ENCODE measurements at places on chromosomes 11 and 22.
A peak's percentile ranks its signal among the peaks of the same experiment; 100 is the strongest.

- no peak for DNase-seq
Observed at GRCh38 chr11:18752502-18752901, 26.5 kb upstream of the IGSF22 start.

GRCh38 chr11:3669128-3669527 is 2.1 kb downstream of the CHRNA10 start:
- no peak for DNase-seq

DNA sequence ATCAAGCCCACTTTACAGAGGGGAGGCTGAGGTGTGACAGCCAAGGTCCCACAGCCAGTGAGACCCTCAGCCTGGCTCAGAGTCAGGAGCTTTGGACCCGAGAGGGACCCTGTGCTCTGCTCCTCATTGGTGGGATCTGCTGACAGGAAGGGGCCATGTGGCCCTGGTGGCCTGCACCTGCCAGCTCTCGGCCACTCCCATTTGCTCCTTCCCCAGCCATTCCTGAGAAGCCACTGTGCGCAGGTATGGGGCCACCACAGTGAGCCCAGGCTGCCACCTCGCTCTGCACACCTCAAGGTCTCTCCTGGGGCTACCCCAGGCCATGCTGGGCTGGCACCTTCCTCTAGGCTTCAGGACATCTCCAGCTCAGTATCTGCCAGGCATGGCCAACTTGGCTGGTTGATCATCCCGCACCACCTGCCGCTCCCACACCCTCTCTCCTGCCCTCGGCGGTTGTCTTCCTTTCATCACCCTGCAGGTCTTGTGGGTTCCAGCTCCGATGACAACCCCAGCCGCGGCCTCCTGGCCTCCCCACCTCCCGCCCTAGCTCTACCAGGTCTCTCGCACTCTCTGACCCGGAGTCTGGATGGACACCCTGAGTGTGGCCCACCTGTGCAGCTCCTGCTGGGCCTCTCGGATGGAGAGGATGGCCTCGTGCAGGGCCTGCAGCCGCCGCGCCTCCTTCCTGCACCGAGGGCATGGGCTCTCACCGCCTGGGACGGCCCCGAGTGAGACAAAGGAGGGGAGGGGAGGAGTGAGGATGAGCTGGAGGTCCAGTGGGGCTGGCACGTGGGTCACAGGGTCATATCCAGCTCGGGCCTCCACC is 32.2 kb upstream of the CARS1 start:
- DNase-seq, result no peak

DNA sequence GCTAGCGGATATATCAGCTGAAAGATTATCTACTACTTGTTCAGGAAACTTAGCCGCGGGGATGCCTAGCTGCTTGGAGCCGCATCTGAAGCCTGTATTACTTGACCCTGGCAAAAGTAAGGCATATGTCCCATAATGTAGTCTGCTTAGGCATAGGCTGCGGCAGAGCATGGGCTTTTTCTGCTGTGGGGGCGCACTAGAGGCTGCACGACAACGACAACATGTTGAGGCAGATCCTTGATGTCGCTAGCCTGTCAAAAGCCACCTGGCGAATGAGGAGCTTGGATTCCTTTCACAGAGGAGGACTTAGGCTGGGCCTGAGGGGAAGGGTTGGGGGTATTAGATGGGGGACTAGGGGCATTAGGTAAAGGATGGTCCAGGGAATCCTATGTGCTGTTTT is 1.1 kb upstream of the OR52N2 start:
- no peak for DNase-seq

- DNase-seq, result no peak
Observed at GRCh38 chr11:44904261-44905020, 46.2 kb downstream of the TP53I11 start.

DNA sequence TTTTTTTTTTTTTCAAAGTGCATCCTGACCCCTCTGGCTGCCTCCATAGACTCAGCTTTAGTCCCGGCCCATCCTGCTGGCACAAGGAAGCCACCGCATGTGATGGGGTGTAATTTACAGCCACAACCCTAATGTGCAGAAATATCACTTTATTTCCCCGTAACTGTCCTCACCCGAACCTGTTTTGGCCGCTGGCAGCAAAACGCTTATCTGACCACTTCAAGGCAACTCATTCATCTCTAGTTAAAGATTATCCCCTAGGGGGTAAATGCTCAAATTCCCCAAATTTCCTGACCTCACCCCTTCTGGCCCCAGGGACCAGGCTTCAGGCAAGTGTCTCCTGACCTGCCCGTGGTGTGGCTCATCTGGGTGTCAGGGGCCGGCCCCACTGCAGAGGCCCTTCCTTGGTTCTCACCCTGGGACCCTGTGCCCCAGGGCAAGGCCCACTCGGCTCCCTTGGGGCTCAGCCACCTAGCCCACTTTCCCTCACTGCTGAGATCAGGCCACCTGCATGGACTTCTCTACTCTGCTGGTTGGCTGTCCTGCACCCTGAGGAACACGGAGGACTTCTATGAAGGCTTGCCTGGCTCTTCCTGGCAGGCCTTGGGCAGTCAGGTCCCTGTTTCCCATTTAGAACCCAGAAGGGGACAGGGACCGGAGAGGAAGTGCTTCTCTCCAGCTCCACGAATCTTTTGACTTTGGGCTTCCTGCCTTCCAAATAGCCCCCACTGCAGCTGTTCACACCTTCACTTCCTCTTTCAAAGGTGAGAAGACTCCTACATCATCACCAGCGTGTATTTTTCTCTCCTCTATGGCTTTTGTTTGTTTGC is 53.3 kb downstream of the WNT11 start:
- DNase-seq, result peak; percentile 14

GRCh38 chr11:102553835-102554282 is 23.3 kb upstream of the MMP7 start:
- DNase-seq, result no peak

GRCh38 chr11:23284631-23285030 is 424.4 kb upstream of the CCDC179 start:
- DNase-seq, result no peak

DNA sequence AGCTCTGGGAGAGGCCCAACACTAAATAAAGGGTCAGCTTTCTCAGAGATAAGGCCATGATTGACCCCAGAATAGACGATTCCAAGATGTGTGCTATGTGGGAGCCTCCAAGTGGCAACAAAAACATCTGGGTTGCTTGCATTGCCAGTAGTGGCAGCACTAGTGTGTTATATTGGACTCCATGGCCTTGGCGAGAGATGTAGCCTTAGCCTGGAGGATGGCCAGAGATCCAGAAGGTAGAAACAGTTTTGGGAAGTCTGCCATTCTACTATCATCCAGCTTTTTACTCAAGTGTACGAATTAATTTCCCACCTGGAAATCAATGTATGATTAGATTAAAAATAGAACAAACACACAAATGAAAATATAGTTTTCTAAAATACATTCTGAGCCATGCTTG is 3.0 kb downstream of the OR8D4 start:
- DNase-seq, result no peak

DNA sequence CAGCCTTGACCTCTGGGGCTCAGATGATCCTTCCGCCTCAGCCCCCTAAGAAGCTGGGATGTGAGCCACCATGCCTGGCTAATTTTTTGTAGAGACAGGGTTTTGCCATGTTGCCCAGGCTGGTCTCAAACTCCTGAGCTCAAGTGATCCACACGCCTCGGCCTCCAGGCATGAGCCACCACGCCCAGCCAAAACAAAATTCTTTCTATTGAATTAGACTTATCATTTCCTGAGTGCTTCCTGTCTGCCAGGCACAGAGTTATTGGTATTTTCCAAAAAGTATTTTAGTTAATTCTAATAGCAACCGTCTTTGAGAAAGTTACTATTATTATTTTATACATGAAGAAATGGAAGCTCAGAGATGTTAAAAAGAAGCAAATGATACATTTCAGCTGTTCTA is 61.4 kb upstream of the LMO2 start:
- DNase-seq, result no peak

GRCh38 chr22:32205974-32206773 is 1.3 kb upstream of the RFPL2 start:
- DNase-seq, result no peak

DNA sequence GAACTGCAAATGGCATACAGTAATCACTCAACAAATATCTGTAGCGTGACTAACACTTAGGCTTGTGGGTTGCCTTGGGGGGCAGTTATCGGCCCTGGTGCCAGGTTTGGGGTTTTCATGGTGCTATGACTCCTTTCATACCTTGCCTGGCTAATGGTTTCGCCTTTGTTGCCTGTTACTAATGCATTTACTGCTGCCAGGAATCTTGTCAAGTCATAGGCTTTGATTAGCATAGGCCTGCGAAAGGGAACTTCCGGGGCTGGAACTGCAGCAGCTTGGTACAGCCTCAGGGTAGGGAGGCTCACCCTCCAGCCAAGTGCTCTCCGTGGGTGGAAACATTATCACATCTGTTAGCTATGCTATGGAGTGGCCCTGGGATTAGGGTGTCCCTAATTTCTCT is 13.2 kb downstream of the SLC25A18 start:
- DNase-seq, result peak; percentile 33

DNA sequence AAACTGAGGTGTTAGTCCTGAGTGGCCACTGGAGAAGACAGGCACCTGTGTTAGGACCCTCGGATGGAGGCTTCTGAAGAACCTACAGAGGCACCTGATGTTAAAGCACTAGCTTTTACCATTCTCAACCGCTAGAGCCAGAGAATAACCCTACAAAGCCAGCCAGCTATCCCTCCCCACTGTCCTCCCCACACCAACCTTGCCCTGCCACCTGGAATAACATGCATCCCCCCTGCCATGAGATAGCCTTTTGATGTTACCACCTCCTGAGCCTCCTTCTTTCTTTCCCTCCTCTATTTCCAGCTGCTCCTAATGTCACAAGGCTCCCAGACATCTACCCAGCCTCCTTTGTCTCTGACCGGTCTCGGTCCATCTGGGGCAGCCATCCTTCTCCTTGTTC is 28.1 kb downstream of the COMMD9 start:
- DNase-seq, result no peak

- DNase-seq, result no peak
Observed at GRCh38 chr11:70913715-70914231, 338.6 kb downstream of the SHANK2 start.

DNA sequence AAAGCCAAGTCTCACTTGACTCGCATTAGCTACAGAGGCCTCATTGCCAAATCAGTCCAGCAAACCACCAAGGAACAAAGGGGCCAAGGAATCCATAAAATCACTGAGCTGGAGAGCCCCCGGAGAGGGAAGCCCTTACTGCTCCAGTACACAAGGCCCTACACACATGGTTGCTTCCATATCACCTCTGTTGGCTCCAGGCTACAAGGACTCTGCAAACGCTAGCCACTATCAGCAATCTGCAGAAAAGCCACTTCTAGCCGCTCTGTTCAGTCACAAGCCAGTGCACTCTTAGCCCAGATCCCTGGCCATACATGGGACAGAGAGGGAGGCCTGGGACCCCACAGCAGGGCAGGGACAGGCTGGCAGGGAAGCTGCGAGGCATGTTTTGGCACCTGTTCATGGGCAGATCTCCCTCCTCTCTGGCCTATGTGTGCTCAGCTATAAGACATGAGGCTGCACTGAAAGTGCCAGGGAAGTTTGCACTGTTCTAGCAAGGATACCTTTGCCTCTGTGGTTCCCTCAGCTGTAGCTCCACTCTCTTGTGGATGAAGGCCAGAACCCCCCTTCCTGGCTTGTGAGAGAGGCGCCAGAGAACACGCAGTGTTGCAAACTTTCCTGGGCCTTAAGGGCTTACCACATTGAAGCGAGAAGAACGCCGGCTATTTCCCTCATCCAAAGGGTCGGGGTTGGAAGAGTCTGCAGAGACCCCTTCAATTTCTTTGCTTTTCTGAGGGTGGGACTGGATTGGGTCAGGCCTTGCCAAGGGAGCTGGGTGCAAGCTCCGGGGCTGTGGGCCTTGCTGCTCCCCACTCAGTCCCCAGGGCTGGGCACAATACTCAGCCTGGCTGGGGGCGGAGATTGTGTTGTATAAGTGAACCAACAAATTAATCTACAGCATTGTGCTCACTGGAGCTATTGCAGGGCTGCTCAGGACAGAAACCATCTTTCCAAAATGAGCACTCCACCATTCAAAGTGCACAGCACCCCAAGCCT is 108.7 kb upstream of the PITPNB start:
- DNase-seq, result no peak

- DNase-seq, result no peak
Observed at GRCh38 chr22:30234786-30235470, 11.6 kb downstream of the LIF start.

DNA sequence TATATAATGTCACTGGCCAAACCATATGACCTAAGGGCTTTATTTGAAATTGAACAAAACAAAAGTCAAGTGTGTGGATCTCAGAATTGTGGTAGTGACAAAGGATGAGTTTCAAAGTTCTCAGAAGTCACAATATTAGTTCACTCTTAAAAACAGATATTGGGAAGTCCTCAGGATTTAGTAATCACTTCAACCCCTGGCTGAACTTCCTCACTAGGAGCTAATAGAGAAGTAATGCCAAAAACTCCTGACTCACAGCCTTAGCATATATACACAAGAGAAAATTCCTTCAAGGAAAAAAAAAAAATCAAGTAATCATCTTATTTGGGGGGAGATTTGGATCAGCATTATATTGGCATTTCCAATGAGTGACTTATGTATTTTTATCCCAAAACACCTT is 75.6 kb upstream of the APOA1 start:
- no peak for DNase-seq

DNA sequence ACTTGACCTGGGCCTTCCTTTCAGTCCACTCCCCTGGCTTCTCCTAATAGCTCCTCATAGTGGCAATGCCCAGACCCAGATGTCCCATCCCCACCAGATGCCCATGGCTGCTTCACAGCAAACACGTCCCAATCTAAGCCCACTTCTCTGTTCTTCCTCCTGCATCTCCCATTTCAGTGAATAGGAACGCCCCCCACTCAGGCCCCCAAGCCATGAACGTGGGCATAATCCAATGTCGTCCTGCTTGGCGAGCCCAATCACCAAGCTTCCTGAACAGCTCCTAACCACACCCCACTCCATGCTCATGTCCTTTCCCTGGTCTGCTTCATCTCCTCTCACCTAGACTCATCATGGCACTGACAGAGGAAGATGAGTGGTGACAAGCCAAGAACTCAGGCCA is 8.9 kb downstream of the IL18BP start:
- no peak for DNase-seq

DNA sequence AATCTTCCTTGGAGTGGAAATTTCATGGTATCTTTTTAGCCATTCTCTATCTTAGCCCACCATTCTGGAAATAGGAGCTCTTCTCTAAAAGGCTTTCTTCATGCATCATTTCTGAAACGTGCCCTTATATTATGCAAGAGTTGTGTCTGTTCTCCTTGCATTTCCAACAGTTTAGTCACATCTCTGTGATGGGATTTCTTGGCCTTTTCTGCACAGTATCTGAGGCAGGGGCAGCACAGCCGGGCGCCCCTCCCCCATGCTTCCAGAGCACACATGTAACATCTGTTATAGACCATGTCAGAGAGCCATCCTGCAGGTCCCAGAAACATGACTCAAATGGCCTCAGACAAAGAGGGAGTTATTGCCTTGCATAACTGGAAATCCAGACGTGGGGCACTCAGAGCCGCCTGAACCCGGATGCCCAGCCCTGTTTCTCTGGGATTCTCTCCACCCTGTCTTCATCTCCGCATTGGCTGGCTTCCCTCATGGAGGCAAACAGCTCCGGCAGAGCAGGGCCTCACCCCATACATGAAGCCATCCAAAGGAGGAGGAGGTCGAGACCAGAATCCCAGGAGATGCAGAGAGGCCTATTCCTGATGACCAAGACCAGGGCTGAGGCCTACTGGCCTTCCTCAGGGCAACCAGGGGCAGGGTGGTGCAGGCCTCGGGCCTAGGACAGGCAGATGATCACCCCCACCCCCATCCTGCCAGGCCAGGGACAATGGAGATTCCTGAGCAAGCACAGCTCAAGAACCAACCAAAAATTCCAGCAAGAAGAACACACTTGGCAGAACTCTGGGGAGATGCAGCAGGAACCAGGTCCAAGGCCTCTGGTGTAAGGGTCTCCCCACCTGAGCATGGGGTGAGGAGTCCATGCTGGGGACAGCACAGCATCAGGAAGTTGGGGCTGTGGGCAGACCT is 61.3 kb downstream of the IGLL5 start:
- no peak for DNase-seq

- no peak for DNase-seq
Observed at GRCh38 chr11:134862587-134863195, 450.6 kb upstream of the B3GAT1 start.

Measured in activated CD4-positive, alpha-beta T cell treated with anti-CD3 and anti-CD28 coated beads, Interleukin-2, Interleukin-4, amounts not matched to agents 100 ng/mL and 50 ng/mL, durations not matched to agents 16 hours and 8 hours (primary cell).